SK-N-MC (cell line): ENCODE measurements at places on chromosomes 6 and 20.

GRCh38 chr6:145267076-145267867 lies 468.0 kb downstream of the EPM2A start:
- no peak for DNase-seq

GRCh38 chr20:37273988-37274387 lies 12.4 kb upstream of the GHRH start:
- DNase-seq: no peak

DNA sequence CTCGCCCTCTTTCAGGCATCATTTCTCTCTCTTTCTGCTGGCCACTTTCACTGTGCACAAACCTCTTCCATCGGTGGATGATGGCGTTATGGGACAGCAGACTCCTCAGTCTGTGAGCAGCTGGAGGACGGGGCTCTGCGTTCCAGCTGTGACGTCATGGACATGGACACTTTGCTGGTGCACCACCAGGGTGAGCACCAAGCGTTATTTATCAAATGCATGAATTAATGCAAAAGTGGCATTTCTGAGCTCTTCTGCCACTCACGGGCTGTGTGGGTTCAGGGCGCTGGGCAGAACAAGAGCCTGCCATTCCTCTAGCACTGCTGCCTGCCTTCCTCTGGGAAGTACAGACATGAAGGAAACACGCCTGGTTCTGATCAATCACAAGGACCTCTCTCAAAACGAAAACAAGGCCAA lies 82.9 kb upstream of the MPC1 start:
- DNase-seq: no peak

DNA sequence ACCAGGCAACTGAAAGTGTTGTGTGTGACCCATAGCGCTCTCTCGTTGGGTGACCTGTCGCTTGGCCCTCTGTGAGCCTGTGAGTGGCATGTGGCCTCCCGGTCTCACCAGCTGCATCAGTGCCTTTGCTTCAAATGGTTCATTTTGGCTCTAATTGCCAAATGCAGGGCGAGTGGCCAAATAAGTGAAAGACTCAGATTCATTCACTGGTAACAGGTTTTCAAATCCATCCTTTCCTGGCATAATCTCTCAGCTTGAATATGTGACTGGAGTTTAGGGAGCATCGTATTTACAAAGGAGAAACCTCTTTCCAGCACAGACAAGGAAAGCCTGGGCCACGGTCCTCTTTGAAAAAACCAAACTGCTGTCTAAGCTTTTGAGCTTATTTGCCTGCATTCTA lies 321.6 kb upstream of the QKI start:
- no peak for DNase-seq

GRCh38 chr6:3292431-3293197 lies 33.9 kb downstream of the PSMG4 start:
- no peak for DNase-seq

GRCh38 chr20:63156221-63156671 lies 59.7 kb downstream of the YTHDF1 start:
- DNase-seq: no peak

DNA sequence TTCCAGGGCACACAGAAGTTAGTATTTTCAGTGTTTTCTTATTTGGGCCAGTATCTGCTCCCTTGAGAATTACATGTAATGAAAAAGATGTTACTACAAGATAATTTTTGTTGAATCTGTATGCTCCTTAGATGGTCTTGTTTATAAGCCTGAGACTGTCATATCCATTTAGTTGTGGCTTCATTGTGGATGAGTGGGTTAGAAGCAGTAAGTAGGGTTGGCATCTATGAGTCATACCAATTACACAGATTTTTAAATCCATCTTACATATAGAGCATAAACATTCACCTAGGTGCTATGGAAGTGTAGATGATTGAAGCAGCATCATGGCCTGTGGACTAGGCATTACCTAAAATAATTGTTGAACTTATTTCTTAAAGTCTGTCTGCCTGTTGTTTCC lies 13.5 kb upstream of the BAG2 start:
- no peak for DNase-seq

DNA sequence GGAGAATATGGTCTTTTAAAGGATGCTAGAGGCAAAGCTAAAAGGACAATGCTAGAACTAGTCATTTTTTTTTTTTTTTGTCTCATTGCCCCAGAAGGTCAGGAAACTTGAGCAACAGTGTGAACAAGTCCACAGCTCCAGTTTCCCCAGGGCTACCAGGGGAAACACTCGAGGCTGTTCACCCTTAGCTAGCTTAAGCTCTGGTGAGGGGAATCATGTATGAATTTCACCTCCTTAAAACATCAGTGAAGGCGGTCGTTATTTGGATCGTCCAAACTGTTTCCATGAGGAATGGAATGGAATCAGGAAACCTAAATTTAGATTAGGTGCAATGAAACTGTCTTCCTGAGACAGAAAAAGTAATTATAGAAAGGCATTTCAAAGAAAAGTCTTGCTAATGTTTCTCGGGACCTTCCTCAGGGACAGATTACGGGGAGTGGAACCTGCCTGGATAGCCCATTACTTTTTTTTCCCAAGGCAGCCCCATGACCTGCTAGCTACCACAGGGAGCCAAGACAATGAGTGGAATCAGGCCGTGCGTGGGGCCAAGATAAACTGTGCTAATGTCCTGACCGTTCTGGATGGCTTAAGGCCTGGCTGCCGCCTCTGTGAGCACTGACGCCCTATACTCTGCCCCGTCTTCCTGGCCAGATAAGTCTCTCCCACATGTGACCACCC lies 164.8 kb upstream of the SGK1 start:
- DNase-seq: no peak

DNA sequence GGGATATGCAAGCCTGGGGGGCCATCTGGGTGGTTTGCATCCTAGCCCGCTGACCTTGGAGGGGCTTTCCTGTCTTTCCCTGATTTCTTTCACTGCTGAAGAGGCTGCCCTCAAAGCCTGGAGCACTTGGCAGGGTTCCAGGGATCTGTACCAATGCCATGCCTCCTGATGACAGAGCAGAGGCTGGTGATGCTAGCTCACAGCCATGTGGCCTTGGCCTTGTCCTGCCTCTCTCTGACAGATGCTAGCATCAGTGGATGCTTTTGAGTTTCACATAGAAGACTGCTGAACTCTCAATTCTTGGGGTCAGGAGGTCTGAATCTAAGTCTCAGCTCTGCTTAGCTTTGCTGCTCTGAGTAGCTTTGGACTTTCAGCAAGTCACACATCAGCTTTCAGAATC lies 21.9 kb upstream of the RREB1 start:
- DNase-seq: no peak

DNA sequence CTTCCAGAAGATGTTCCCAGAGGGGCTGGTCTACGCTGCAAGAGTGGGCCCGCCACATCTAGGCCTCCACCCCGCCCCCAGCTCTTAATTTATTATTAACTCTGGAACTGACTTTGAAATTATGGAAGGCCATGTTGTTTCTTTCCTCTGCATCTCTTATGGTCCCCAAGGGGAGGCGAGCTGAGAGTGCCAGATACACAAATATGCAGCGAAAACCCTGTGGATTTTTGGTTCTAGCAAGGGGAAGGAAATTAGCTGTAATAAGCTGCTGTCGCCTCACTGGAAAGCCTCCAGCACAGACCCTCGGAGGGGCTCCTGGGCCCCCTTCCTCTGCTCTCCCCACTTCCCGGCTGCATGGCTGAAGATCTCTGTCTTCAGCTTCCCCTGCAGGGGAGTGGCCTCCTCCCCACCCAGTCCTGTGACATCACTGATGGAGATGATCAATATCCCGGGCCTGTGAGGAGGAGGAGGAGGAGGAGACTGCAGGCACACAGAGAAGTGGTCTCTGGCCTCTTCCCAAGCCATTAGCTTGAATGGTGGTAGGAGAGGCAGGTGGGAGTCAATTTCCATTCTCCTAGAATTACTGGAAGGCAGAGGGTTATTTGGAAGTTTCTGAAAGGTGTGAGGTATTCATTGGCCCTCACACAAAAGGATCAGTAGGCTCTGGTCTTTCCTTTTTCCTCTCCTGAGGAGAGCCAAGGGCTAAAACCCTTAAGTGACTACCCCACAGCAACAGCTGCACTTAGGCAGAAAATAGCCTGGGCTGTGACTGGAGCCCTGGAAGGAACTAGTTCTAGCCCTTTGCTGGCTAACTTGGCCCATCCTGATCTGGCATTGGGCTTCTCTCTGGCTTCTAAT lies 39.7 kb upstream of the CCDC167 start:
- DNase-seq: no peak

DNA sequence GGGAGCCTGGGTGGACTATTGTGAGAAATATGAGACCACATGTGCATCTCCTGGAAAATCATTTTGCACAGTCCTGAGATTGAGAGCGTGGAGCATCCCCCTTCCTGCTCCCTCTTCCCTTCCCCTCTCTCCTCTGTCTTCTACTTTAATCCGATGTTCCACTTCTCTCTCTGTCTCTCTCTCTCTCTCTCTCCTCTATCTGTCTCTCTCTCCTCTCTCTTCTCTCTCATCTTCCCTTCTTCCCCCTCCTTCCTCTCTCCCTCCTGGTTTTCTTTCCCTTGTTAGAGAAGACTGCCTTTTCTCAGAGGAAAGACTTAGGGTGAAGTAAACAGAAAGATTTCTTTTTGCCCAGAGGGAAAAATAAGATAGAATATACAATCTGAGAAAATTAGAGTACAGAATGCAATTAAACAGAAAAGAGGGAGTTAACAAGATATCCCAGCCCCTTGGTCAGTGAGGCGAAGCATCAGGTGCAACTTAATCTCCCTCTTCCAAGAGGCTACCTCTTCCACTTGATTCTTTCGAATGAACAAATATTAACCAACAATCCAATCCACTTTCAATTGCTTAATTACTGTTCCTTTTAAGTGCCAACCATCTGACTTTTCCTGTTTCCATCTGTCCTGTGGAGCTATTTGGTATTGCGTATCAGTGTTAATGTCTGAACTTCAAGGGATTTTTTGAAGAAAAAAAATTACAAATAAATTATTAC lies 14.6 kb downstream of the KHDC1 start:
- DNase-seq: no peak
